ENCODE measurements at places on chromosomes 16 and 17. TPM values are rescaled to one million over a fixed set of nuclear protein-coding genes. Genes with fewer than 3 reads are reported as not detected.

NAT9 gene
- total RNA-seq, result 22.5 TPM

PSMB3 gene
- total RNA-seq, result 161 TPM

EVPLL gene
- total RNA-seq, result 5.9 TPM

STH gene
- not detected for total RNA-seq

SDR42E1 gene
- total RNA-seq, result 14.9 TPM

SDK2 gene
- 2.5 TPM for total RNA-seq

TMIGD1 gene
- total RNA-seq, result not detected

METTL23 gene
- total RNA-seq, result 14.6 TPM

MED31 gene
- total RNA-seq, result 5.5 TPM

TEKT5 gene
- total RNA-seq, result not detected

SLC2A4 gene
- total RNA-seq, result 21.7 TPM

ASPA gene
- 0.23 TPM for total RNA-seq
